ENCODE measurements at places on chromosomes 4 and X. TPM values are rescaled to one million over a fixed set of nuclear protein-coding genes. Genes with fewer than 3 reads are reported as not detected.

- peak overlapping the region; percentile 19 for H3K27ac ChIP-seq
- H3K4me1 ChIP-seq = peaks cover 13% of the 10 kb centered on the region
- H3K27me3 ChIP-seq = no peaks in the 10 kb centered on the region
- H3K36me3 ChIP-seq = peaks cover 35% of the 10 kb centered on the region
Measured at GRCh38 chr4:102598086-102598761, 97.1 kb downstream of the NFKB1 start.

- no peak overlapping the region for H3K27ac ChIP-seq
- DNase-seq = no peak
- peaks cover 2% of the 10 kb centered on the region for H3K27me3 ChIP-seq
- no peaks in the 10 kb centered on the region for H3K4me1 ChIP-seq
Measured at GRCh38 chr4:183855323-183856190, 49.5 kb upstream of the STOX2 start.

DNA sequence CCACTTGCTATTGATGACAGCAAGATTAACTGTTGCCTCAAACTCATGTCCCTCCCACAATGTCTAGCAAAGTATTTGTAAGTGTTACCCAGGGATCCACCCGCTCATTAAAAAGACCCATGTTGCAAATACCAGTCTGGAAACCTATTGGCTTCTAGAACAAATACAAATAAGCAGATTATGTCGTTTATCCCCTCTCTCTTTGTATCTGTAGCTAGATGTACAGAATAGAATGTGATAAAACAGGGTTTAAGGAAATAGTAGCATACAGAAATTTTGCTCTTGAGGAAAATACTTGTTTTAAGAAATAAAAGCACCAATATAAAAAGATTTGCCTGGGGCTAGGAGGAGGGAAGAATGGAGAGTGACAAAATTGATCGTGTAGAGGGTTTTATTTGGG lies 142.7 kb upstream of the ZIC3 start:
- no peaks in the 10 kb centered on the region for H3K4me1 ChIP-seq
- no peak overlapping the region for H3K4me3 ChIP-seq
- no peak overlapping the region for H3K27ac ChIP-seq
- DNase-seq = no peak
- H3K27me3 ChIP-seq = no peaks in the 10 kb centered on the region

- H3K27ac ChIP-seq = no peak overlapping the region
- H3K4me3 ChIP-seq = no peak overlapping the region
- no peak for DNase-seq
- H3K27me3 ChIP-seq = no peaks in the 10 kb centered on the region
- no peaks in the 10 kb centered on the region for H3K4me1 ChIP-seq
Measured at GRCh38 chr4:11908712-11909111, 480.0 kb upstream of the HS3ST1 start.

DNA sequence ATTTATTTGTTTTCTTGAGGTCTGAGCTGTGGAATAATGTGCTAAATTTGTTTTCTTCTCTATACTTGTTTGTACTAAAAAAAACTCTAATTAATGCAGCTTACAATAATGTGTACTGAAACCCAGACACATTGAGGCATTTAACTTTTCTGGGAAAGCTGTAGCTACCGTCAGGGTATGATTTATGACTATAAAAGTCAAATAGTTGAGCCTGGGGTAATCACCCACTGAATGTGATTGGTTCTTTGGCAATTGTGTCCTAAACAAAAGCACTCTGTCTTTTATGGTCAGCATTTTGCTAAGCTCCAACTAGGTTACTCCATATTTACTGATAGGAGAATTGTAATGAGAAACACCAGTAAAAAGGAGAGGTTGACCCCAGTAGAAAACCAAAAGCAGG lies 65.9 kb upstream of the CBLL2 start:
- no peaks in the 10 kb centered on the region for H3K36me3 ChIP-seq
- no peak overlapping the region for H3K27ac ChIP-seq
- no peak overlapping the region for H3K4me3 ChIP-seq
- no peaks in the 10 kb centered on the region for H3K27me3 ChIP-seq
- no peak for DNase-seq

- H3K27me3 ChIP-seq = no peaks in the 10 kb centered on the region
- no peaks in the 10 kb centered on the region for H3K4me1 ChIP-seq
- H3K4me3 ChIP-seq = no peak overlapping the region
- no peak overlapping the region for H3K27ac ChIP-seq
- no peak for DNase-seq
- H3K36me3 ChIP-seq = no peaks in the 10 kb centered on the region
Measured at GRCh38 chrX:348461-349117, 30.0 kb upstream of the GTPBP6 start.

DNA sequence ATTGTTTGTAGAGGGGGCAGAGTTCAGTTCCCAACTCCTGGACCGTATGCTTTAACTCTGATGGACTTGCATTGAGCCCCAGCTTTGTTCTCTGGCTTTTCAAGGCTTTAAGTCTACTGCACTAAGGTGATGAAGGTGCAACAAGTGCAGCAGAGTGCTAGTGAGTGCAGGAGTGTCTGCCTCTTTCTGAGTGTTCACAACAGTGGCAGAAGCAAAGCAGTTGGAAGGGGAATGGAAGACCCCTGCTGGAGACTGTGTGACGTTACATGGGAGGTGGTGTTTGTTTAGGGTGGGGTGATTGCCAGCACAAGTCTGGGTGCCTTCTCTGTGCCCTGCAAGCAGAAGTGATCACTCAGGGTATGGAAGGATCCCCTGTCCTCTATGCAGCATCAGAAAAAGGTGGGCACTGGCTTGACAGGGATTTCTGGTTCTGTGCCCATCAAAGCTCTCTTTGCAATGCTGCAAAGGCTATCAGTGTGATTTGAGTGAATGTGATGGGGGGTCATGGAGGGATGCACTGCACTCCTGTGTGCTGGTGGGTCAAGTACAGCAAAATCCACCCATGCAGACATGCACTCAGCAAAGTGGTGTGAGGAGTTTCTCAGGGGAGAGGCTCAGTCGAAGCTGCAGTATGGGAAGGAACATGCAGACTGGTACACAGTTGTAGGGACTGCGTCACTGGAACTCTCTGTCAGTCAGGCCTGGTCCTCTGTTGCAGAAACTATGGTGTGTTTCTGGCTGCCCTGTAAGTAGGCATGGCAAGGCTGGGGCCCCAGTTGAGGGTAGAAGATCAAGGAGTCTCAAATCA lies 70.9 kb upstream of the UGT2B7 start:
- no peaks in the 10 kb centered on the region for H3K27me3 ChIP-seq
- H3K4me3 ChIP-seq = no peak overlapping the region
- H3K4me1 ChIP-seq = no peaks in the 10 kb centered on the region

DNA sequence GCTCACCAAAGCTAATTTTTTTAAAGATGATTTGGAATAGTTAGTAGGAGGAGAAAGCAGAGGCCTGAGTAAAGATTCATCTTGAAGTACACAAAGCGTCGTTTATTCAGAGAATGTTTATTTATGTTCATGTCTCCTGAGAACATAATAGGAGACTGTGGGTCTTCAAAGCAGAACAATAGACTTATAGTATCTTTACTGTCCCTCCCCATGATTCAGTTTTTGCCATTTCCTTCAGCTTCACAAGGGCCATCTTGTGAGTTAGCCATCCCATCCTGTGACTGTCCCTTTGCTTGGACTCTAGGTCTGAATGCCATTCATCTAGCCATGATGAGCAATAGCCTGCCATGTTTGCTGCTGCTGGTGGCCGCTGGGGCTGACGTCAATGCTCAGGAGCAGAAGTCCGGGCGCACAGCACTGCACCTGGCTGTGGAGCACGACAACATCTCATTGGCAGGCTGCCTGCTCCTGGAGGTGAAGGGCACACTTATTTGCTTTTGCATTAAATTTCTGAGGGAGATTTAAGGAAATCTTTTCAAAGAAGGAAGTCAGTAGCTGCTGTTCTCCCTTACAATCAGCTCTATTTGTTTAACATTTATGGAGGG lies 105.8 kb downstream of the NFKB1 start:
- no peaks in the 10 kb centered on the region for H3K4me1 ChIP-seq
- DNase-seq = no peak
- no peak overlapping the region for H3K27ac ChIP-seq
- no peaks in the 10 kb centered on the region for H3K27me3 ChIP-seq
- H3K36me3 ChIP-seq = peaks cover 24% of the 10 kb centered on the region

DNA sequence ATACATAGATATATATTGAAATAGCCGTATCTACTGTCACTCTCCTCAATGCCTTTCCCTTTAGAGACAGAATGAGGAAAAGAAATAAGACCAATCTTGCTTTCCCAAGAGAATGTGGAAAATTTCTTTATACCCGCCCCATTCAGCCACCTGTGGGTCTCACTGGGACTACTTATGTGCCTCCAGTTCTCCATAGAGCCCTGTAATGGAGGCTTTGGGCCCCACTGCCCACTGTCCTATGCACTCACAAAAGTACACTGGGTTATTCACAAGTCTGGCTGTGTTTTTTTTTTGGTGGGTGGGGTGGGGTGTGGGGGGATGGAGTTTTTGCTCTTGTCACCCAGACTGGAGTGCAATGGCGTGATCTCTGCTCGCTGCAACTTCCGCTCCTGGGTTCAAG lies 70.4 kb upstream of the ELOVL6 start:
- DNase-seq = no peak
- H3K36me3 ChIP-seq = no peaks in the 10 kb centered on the region
- H3K27ac ChIP-seq = no peak overlapping the region
- peaks cover 3% of the 10 kb centered on the region for H3K4me1 ChIP-seq

DNA sequence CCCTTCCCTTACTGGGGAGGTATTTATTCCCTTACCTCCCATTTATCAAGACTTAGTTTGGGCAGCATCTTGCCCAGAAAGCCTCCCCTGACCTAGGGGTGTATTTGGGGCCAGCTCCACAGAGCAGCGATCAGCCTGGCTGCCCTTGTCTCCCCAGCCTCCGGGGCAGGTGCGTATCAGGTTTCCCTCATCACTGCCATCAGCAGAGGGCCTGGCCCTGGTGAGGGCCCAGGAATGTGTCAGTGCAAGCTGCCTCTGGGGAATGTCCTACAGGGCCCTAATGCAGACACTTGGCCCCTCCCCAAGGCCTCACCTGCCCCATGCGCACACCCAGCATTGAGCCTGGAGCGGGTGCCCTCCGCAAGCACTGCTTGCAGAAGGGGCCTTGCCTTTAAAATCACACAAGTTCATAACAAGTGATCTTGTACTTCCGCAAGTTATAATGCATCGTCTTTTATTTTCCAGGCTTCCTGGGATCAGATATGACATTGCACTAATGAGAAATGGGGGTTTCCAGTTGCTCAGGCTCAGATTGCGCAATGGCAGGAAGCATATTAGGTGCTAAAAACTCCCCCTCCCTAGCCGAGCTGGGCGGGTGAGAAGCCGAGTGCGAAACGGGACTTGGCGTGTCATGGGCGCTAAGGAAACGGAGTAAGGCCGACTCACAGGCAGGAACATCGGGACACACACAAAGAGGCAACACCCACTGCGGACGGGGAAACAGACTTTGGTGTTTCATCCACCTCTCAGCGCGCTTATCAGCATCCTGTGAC lies 25.4 kb upstream of the AFAP1 start:
- no peak for DNase-seq
- no peak overlapping the region for H3K4me3 ChIP-seq
- peaks cover 22% of the 10 kb centered on the region for H3K4me1 ChIP-seq
- H3K27me3 ChIP-seq = peaks cover 1% of the 10 kb centered on the region
- no peak overlapping the region for H3K27ac ChIP-seq

DNA sequence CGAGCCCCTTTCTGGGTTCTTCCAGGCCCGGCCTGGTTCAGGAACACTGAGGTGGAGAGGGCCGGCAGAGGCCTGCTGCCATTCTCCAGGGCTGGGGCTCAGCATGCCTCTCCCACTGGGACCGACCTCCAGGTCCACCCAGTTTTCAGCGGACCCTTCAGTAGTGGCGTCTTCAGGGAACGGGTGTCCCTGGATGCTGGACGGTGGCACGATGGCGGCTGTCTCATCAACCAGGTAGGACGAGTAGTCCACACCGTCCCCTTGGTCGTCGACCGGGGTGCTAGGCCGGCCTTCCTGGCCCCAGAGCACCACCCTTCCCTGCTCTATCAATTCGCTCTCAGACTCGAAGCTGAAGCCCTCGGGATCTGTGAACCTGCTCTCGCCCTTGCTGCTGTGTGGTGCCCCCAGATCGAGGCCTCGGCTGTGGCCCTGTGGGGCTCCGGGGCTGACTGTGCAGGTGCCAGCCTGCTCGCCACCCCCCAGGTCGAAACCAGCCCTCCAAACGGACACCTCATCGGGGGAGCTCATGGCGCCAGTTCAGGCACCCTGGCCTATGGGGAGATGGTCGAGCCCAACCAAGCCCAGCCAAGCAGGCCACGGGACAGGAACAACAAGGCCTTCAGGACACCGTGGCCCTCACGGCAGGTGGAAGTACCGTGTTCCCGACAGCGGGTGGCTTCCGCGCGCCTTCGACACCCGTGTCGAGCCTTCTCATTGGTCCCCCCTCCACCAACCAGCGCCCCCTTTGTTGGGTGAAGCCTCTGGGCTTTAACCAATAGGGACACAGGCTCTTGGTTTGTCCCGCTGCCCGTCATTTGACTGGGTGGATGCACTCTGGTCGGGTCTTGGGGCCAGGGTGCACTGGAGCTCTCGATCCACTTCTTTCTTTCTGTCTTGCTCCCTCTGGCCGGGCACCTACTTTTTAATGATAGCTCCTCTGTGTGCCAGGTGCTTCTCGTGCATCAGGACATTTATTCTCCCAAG lies 814 bp upstream of the LOC101059915 start:
- peaks cover 11% of the 10 kb centered on the region for H3K4me1 ChIP-seq
- no peak overlapping the region for H3K27ac ChIP-seq
- no peak for DNase-seq
- H3K36me3 ChIP-seq = no peaks in the 10 kb centered on the region
- H3K4me3 ChIP-seq = no peak overlapping the region

DNA sequence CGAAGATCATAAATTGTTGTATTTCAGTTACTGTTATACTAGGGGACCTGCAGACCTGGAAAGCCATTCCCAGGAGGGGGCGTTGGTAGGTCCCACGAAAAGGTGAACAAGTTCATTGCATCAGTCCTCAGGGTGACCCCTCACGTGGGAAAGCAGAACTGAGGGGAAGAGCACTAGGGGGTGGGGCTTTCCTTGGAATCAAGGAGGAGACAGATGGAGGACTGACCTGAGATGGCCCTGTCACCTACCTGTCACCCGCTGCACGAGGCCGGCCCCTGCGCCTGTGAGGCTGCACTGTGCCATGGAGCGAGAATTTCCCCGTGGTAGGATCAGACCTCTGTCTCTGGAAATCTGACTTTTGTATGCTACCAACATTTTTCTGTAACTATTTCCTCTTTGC lies 41.8 kb upstream of the CLDN24 start:
- no peak for DNase-seq
- no peaks in the 10 kb centered on the region for H3K27me3 ChIP-seq
- H3K36me3 ChIP-seq = no peaks in the 10 kb centered on the region
- no peaks in the 10 kb centered on the region for H3K4me1 ChIP-seq
- H3K27ac ChIP-seq = no peak overlapping the region

GRCh38 chr4:122710434-122711308 lies 21.8 kb upstream of the BBS12 start:
- H3K36me3 ChIP-seq = no peaks in the 10 kb centered on the region
- no peak for DNase-seq
- no peaks in the 10 kb centered on the region for H3K27me3 ChIP-seq
- no peak overlapping the region for H3K27ac ChIP-seq
- no peak overlapping the region for H3K4me3 ChIP-seq

The MAOA gene
- polyA plus RNA-seq = not detected

The ITIH6 gene
- not detected for polyA plus RNA-seq

The GPRASP2 gene
- 0.27 TPM for polyA plus RNA-seq

The HERC3 gene
- polyA plus RNA-seq = 2.9 TPM

The CDKL5 gene
- 6.0 TPM for polyA plus RNA-seq

The IRS4 gene
- not detected for polyA plus RNA-seq

The OR13H1 gene
- polyA plus RNA-seq = not detected

The GAGE12J gene
- polyA plus RNA-seq = not detected

The CCDC120 gene
- 0.53 TPM for polyA plus RNA-seq

The DUX4 gene
- polyA plus RNA-seq = not detected

The LAMP2 gene
- polyA plus RNA-seq = 48.1 TPM

The VAMP7 gene
- polyA plus RNA-seq = 42.4 TPM
